ENCODE measurements at places on chromosomes 13 and 19.

DNA sequence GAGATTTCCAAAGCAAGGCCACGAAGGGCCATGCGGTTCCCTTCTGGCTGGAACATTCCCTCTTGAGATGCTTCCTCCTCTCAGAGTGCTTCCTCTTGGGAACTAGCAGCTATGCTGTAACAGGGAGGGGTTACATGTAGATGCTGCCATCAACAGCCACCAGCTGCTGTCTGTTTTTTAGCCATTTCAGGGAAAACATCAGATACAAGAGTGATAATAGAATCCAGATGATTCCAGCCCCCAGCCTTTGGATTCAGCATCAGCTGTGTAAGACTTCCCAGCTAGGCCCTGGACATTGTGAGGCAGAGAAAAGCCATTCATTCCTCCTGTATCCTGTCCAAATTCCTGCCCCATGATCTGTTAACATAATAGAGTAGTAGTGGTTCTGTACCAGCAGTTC, 8.2 kb upstream of the ZNF177 start:
- DNase-seq: no peak

DNA sequence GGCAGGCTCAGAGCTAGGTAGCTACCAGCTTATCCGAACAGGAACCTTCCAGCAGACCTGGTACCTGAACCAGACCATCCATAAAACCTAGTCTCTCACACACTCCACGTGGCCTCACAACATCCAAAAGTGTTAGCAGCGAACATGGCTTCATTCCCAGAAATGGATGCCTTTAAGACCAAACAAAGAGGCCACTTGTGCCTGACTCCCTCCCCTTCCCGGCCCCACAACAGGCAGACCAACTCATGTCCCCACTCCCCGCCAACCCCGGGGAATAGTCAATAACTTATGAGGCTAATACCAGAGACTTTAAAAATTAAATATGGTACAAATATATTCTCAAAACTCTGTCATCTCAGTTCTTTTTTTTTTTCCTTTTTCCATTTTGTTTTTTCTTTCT, 46.2 kb downstream of the ZNF557 start:
- no peak for DNase-seq

- no peak for DNase-seq
Measured at GRCh38 chr13:28583651-28584091, 75.3 kb upstream of the POMP start.

DNA sequence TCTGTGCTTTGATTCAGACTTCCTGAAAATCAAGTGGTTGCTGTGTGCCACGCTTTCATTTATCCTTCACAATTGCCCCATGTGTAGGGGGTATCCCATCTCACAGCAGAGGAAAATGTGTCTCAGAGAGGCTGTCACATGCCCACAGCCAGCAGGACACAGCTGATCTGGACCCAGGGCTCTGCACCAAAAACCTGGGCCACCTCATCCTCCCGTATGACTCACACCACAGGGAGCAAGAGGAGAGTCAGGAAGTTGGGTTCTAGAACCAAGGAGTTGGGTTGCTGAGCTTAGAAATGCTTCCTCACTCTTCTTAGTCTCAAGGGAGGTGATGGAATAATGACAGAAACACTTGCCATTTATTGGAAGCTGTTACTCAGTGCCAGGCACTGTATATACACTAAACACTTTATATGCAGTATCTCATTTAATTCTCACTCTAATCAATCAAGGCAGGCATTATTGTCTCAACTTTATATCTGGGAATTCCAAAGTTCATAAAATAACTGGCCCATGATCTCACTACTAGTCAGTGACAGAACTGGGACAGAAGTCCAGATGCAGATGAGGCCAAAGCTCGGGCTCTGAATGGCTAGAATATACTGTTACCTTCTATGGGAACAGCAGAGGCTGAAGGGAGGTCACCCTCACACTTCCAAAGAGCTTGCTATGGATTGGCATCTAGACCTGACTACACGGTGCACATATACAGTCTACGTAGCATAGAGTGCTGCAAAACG, 47.7 kb upstream of the ATP12A start:
- no peak for DNase-seq

- DNase-seq: no peak
Measured at GRCh38 chr19:51503286-51503817, 1.8 kb upstream of the SIGLEC12 start.

DNA sequence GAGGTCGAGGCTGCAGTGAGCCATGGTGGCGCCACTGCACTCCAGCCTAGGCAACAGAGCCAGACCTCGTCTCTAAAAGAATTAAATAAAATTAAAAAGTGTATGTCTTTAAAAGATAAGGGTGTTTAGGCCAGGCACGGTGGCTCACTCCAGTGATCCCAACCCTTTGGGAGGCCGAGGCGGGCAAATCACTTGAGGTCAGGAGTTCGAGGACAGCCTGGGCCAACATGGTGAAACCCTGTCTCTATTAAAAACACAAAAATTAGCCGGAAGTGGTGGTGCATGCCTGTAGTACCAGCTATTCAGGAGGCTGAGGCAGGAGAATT, 7.5 kb upstream of the SDHAF1 start:
- no peak for DNase-seq

DNA sequence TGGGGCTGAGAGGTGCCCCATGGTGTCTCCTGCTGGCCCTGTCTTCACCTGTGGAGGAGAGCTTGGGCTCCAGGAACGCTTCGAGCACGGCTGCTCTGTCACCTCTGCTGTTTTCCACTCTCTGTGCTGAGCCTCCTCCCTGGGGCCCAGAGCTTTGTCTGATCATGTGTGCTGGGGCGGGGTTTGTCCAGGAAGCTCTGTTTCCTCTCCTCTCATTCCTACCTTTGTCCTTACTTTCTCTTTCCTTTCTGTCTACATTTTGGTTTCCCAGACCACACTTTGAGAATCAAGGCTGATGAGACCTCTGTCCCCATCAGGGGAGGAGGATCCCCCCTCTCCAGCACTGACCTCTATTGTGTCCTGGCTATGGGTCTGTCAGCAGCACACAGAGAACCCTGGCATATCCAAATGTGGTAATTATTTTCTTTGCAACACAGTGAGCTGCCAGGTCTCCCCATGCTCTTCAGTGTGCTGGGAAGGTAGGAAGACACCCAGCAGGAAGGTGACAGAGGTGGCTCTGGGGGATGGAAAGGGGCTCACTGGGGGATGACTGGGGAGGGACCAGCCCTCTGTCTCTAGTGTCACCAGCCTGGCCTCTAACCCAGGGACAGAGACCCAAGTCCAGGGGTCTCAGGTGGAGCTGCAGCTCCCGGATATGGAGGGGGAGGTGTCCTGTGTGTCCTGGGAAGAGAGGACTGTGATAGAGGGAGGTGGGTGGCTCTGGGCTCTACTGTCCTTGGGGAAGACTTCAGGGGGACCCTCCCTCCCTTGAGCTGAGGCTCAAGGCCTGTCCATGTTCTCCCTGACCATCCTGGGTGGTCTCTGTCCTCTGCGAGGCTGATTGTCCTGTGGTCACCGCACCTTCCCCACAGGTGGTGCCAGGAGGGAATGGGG, at the start of gene CEACAM1:
TSS of gene CEACAM1 (minus strand) at position 128 of the 894 bp plus-strand sequence. CDS start at position 21, 107 bp downstream.
- peak; percentile 29 for DNase-seq

- no peak for DNase-seq
Measured at GRCh38 chr19:47075941-47076340, 27.5 kb upstream of the TMEM160 start.

DNA sequence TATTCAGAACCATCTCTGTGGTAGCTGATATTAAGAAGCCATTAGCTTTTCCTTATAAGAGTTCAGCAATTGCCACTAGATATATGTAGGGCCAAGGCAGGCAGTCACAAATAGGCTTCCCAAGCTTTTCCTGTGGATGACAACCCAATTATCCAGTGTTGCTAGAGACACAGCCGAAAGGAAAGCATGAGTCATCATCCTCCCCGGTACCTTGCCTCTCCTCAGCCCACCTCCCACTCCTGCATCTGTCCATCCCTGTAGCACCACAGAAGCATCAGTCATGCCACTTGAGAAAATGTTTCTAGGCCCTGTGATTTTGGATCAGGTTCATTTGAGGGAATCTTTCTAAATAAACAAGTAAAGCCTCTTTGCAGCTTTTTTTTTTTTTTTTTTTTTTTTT, 204.3 kb downstream of the DNAJC15 start:
- DNase-seq: peak; percentile 19

DNA sequence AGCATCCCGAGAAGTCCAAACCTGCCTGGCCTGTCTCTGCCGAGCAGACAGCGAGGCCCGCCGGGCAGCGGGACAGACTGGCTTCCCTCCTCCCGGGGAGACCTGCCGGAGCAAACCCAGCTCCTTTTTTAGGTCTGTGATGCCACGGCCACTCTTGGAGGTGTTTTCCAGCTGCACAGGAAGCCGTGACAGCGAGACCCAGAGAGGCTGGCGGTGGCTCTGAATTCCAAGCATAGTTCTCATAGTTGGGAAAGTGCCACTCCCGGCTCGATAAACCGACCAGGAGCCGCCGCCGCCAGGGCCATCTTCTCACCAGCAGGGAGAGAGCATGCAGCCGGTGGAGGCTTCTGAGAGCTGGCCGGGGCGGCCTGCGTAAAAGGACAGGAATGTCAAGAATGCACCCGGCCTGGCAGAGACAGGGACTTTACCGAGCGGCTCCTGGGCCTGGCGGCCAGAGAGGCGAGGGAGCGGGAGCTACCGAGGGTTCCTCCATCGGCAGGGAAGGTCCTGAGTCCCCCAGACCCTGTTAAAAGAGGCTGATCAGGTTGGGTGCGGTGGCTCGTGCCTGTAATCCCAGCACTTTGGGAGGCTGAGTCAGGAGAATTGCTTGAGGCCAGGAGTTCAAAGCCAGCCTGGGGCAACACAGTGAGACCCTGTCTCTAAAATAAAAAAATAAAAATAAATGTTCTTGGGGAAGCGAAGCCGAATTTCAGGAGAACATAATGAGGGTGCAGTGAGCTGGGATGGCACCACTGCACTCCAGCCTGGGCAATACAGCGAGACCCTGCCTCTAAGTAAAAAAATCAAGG, 64.9 kb downstream of the GADD45B start:
- peak; percentile 94 for DNase-seq

- no peak for DNase-seq
Measured at GRCh38 chr13:41085961-41086585, 24.8 kb downstream of the WBP4 start.

- no peak for DNase-seq
Measured at GRCh38 chr13:23414682-23415081, 18.8 kb downstream of the SACS start.

GRCh38 chr13:41681587-41681986, 224.2 kb downstream of the RGCC start:
- no peak for DNase-seq

DNA sequence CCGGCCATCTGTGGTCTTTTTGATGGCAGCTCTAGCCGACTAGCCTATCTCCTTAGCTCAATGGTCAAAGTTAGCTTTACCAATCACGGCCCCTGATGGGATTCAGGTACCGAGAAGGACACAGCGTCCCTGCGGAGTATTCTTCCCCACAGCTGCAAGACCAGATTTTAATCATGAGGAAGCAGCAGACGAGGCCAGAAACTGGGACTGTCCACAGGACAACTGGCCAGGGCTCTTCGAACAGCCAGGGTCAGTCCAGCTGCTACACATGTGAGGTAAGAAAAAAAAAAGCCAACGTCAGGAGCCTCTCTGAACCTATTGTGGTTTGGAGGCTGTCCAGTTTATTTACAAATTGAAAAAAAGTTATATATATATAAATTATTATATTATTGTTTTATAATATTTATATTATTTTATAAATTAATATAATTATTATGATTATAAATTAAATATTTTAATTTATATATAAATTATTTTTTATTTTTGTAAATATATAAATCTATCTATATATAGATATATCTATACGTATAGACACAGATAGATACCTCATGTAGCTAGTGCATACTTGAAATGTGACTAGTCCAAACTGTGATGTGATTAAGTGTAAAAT, 10.8 kb downstream of the RINL start:
- DNase-seq: no peak

DNA sequence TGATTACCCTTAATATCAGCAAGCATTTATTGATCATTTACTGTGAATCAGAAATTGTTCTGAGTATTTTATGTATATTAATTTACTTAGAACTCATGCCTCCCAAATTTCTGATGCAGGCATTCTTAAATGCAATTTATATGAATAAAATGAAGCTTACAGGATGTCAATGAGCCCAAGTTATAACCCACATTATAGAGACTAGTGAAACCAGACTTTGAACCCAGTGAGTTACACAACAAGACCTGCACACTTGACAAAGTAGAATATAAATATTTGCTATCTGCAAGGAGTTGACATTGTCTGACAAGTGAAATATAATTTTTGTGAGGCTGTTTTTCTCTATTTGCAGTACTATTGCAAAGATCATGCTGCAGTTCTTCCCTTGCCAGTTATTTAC, 656.0 kb downstream of the GPC5 start:
- no peak for DNase-seq

DNA sequence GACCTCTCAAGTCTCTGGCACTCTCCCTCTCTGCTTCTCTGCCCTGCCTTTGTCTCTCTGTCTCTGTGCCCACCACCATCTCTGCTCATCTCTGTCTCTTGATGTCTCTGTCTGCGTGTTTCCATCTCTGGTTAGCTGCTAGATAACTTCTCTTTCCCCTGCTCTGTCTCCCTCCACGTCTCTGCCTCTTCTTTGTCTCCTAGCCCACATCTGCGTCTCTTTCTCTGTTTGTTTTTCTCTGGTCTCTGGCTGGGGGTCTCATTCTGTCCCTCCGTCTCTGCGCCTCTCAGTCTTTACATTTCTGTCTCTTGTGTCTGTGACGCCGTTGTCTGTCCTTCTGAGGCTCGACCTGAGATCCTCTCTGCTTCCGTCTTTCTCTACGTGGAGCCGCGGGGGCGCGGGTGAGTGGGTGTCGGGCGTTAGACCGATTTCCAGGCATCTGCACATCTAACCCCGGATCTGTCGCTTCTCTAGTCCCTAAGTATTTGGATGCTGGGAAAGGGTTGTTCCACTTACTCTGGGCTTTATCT, 386 bp downstream of the GIPR start:
- DNase-seq: no peak

DNA sequence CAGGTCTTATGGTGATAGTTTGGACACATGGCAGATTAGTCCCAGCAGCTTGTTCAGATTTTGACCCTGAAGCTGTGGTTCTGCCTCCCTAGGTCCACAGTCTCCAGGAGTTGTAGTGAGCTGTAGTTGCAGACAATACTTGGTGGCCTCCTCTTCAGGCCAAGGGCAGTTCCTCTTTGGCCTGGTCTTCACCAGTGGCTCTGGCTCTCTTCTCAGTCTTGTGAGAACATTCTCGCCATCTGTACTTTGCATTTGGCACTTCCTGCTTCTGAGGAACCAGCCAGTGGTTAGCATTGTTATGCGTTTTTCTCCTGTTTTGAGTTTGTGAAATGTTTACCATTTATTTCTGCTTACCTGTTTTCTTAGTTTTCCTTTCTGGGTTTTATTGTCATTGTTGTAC, 40.7 kb downstream of the PCCA start:
- DNase-seq: peak; percentile 27

DNA sequence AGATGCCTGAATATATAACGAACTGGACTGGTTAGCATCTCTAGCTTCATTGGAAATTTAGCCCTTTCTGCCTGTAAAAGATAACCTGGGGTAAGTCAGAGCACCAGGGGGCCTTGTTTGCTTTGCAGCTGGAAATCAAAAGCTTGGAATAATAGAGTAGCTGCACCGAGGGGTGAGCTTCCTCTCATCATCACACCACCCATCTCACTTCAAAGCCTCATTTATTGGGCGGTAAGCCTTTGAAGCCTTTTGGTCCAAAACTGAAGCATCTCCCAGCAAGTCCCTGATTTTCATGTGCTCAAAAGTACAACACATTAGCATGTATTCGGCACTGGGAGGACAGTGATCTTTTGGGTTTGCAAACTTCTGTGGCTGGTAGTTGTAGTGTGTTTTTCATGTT, 405.1 kb downstream of the FOXO1 start:
- no peak for DNase-seq
